ENCODE measurements at places on chromosomes 6 and 20.

- DNase-seq, result no peak
Measured at GRCh38 chr20:286508-286907, 4.0 kb downstream of the C20orf96 start.

DNA sequence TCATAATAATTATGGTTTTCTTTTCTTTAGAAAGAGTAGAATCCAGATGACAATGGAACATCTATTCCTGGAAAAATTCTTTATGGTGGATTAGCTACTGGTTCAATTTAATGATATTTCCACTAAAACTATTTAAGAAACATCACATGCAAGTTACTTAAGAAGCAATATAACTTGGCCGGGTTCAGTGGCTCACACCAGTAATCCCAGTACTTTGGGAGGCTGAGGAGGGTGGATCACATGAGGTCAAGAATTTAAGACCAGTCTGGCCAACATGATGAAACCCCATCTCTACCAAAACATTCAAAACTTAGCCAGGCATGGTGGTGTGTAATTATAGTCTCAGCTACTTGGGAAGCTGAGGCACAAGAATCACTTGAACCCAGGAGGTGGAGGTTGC, 65.9 kb upstream of the SMLR1 start:
- no peak for DNase-seq

DNA sequence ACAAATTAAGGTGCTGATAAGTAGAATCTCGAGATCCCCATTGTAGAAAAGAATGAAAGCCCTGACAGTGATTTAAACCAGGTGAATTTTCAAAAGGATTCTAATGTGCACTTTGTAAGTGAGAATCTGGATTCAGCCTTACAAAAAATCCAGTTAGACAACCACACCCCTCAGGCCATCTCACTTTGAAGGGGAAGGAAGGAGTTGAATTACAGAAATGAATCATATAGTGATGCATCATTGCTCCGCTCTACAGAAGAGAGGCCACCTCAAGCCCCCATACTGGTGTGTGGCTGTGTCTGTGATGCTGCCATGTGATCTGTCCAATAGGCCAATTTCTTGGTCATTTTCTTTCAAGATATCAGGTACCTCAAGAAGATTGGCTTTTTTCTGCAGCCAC, 85.5 kb upstream of the NT5E start:
- no peak for DNase-seq

- DNase-seq, result no peak
Measured at GRCh38 chr6:19837511-19838441, 606 bp downstream of the ID4 start.

DNA sequence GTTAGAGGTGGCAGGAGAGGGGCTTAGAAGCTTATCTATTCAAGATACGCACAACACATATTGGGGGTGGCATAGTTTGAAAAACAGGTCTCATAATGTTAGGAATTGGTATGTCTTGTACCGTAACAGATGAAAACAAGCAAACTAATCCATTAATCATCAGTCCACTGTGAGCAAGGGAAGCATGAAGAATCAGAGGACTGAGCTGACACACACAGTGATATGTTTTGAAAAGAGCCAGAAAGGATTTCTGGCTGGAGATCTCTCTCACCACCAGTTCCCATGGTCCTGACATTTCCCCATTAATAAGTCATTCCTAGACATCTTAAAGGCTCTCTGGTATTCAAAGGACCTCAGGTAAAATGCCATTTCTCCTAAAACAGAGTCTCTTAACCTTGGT, 158.8 kb upstream of the PHACTR1 start:
- DNase-seq, result no peak

DNA sequence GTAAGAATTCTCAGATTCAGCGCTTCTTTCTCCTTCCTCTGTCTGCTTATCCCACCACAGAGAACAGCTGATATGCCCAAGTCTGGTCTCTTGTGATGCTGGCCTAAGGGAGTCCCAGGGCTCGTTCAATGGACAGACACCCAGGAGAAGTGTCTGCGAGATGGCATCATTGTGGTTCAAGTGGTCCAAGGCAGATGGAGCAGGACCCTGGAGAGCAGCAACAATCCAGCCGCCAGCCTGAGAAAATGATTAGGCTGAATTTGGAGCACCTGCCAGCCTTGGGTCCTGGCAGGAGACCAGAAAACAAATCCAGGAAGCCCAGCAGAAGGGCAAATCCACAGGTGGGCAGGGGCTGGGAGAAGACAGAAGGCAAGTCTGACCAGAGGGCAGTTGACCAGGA, 145.8 kb downstream of the PTPRT start:
- DNase-seq, result peak; percentile 5

- no peak for DNase-seq
Measured at GRCh38 chr20:50516935-50517816, 7.0 kb downstream of the PTPN1 start.

DNA sequence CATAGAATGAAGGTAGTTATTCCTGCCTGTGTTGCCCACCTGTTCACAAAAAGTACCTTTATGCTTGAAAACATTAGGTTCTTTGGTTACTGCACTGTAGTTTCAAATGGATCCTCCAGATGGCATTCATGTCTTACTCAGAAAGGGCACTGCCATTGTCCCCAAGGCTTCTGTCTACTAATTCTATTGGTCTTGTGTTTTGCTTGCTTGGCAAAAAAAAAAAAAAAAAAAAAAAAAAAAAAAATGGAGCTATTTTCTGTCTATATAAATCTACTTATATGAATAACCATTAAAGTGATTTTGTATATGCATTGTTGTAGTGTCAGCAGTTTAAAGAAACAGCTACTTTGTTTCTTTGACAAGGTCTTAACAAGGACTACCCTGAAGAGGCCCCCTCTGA, 12.7 kb upstream of the EFHC1 start:
- DNase-seq, result no peak
